ENCODE measurements at places on chromosomes 3 and 15.

DNA sequence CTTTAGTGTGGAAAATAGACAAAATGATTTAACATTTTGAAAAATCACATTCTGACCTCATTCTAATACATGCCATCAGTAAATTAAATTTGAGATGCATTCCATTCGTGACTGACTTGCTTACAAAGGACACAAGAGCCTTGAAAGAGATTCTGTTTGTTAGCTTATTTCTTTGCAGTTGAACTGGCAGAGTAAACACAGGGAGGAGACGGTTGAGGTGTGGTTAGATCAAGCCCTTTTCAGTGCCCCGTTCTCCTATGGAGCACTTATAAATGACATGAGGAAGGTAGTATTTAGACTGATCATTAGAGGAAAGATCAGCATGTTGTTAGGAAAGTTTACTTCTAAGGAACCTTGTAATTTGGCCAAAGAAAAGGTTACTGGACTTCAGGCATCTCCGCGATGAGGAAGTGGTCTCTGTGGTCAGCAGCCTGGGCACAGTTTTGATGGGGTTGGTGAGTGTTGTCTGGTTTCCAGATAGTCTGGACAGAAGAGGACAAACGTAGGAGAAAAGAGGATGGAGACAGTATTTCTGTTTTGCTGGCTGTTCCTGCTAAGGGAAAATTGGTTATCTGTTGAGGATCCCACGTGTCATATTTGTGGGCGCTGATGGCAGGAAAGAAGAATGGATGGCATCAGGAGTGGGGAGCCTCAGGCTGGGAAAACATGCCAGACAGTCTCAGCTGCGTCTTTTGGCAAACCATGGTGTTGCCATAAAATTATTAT is 328.9 kb upstream of the TBL1XR1 start:
- DNase-seq, result no peak

GRCh38 chr15:66825731-66826130 is 123.7 kb downstream of the SMAD6 start:
- DNase-seq, result no peak

GRCh38 chr3:182180654-182181385 is 469.1 kb downstream of the SOX2 start:
- DNase-seq, result no peak

- no peak for DNase-seq
Measured at GRCh38 chr15:31098491-31098917, 3.0 kb downstream of the TRPM1 start.

- DNase-seq, result no peak
Measured at GRCh38 chr3:53109891-53110771, 20.1 kb downstream of the RFT1 start.

DNA sequence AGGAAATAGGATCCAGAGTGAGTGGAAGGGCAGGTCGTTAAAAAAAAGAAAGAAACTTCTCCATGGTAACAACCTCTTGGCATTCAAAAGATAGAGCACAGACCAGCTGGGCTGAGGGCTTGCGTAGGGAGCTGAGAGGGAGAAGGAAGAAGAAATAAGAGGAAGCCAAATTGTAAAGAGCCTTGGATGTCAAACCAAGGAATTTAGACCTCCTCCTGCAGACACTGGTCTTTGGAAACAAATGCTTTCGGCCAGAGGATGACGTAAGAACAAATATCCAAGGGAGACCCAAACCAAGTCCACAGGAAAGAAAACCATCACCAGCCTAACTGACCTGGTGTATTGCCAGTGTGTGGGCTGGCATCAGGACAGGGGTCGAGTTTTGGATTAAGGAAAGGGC is 155.2 kb downstream of the UACA start:
- DNase-seq, result no peak

- no peak for DNase-seq
Measured at GRCh38 chr15:85646538-85647091, 148.1 kb downstream of the KLHL25 start.

DNA sequence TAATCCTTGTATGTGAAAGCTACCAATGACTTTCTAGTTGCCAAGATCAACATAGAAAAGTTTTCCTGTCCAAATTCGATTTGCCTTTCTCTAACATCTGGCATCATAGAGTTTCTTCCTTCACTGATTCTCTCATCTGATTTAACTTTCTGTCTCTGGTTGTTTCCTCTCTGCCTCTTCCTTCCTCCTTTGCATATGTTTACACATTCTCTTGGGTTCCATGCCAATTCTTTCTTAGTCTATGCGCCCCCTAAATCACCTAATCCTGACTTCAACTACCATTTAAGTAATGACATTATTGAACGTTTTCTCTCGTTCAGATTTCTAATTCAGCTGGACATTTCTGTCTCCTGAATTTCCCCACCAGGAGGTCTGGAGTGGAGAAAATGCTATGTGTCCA is 561.9 kb upstream of the TGFBR2 start:
- no peak for DNase-seq

DNA sequence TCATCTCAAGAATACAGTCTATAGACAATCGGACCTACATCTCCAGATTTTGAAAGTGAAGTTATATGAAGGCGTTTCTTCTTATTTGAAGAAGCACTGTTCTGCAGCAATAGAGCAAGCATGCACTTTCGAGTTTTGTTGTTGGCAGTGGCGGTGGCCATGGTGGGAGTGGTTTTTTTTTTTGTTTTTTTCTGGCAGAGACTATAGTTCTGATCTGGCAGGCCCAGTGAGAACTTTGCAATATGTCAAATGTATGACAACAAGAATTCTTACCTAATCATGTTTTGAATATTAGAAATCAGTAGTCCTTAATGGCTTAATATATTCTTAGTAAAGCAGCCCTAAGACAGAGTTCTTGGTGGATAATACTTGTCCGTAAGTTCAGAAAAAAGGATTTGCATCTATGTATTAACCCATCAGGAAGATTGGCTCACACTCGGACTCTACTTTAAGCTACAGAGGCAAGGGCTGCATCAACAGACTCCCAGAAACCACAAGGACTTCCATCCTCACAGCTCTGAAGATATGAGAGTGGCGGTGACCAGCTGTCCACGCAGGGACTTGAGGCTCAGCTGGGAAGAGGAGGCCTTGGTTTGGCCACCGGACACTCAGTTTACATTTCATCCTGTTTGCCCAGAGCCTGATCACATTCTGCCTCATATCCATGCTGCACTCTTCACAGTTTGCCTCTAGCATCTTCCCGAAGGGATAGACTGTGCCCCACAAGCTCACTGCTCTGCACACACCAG is 124.1 kb upstream of the THBS1 start:
- no peak for DNase-seq

DNA sequence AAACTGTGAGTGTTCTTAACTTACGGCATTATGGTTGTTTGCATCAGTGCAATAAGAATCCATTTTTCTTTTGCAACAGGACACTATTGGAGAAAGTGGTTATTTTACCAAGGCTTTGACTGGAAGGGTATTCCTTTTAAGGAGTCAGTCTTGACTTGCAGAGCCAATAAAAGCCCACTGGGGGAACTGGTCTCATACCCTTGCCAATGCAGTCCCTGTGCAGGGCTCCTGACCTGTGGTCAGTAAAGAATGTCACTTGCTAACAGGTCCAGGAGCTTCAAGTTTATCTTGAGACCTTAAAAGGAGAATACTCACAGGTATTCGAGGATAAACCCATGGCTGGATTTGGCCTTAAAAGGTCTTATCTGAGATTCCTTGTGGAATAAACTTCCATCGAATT is 227.8 kb upstream of the GBE1 start:
- DNase-seq, result no peak

DNA sequence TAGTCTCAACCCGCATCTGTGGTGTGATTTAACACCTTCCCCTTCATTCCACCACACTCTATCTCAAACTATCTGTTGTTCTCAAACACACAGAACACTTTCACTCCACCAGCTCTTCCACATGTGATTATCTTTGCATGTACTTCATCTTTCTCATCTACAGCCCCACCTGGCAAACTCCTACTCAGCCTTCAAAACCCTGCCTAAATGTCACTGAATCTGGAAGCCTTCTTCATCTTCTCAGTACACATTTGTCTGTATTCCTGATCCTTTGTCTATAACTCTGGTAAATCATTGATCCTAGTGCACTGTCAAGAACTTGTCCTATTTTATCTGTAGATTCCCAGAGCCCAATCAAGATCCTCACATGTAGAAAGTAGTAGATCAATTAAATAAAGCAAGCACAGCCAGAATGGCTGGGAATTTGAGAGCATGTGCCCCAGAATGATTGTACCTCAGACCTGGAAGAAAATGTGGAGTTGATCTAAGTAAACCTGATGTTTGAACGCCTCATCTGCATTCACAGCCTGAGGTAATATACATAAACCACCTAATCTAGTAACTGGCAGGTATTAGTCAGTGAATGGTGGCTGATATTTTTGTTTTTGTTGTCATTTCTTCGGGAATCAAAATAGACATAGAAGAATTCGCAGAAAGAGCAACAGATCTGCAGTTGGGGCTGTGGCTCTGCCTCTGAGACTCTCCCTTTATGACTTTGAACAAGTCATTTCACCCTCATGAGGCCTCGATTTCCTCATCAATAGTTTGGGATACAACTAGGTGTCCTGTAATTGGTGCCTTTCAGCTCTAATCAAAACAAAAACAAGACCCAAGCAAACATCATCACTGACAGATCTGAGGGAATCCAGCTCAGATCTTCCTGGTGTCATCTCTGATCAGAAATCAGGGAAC is 28.0 kb upstream of the MAGEF1 start:
- no peak for DNase-seq

GRCh38 chr3:197137751-197138150 is 108.1 kb upstream of the MELTF start:
- DNase-seq, result no peak

DNA sequence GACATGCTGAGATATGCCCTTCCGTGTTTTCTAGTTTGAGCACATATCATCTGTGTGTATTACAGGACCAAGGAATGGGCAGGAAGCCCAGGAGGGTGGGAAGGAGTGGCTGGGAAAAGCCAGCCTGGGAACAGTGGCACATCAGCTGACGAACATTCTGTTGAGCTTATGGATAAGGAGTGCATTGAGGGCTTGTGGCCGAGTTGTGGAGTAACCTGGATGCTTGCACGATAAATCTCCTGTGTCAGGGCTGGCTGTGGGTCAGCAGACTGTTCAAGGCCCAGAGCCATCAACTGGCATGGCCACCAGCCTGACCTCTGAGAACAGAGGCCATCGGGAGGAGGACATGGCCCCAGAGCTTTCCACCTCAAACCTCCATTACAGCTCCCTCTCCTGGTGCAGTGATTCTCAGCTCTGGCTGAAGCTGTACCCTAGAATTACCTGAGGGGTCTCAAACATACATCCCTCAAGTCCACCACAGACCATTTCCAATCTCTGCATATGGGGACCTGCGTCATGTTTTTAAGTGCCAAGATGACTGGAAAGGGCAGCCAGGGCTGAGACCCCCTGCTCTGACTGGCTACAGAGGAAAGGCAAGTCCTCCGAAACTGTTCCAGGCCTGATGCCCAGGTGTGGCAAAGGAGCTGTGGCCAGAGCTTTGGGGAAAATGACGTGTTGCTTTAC is 4.8 kb upstream of the VILL start:
- DNase-seq, result no peak

DNA sequence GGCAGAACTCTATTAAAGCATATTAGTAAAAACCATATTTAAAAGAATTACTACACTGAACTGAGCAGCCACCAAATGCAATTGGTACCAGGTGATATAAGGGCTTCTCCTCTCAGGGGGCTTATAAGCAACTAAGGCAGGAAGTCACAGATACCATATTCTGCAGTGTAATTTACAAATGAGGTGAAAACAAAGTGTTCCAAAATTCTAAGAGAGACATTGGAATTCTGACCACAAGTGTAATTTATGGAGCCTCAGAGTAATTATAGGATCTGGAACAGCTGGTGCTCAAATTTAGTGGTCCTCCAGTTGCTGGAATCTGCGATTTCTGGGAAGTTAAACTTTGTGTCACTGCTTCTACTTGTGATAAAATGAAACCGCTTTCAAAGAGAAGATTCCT is 3.1 kb upstream of the NR1I2 start:
- no peak for DNase-seq

DNA sequence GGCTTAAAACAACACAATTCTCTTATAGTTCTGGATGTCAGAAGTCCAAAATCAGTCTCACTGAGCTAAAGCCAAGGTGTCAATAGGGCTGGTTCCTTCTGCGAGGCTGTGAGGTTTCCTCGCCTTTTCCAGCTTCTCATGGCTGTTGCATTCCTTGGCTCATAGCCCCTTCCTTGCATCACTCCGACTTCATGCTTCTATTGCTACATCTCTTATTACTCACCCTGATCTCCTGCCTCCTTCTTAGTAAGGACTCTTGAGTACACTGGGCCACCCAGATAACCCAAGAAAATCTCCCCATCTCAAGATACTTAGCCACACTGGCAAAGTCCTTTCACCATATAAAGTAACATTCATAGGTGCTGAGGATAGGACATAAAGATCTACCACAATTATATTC is 193.9 kb downstream of the ADAMTS17 start:
- no peak for DNase-seq

DNA sequence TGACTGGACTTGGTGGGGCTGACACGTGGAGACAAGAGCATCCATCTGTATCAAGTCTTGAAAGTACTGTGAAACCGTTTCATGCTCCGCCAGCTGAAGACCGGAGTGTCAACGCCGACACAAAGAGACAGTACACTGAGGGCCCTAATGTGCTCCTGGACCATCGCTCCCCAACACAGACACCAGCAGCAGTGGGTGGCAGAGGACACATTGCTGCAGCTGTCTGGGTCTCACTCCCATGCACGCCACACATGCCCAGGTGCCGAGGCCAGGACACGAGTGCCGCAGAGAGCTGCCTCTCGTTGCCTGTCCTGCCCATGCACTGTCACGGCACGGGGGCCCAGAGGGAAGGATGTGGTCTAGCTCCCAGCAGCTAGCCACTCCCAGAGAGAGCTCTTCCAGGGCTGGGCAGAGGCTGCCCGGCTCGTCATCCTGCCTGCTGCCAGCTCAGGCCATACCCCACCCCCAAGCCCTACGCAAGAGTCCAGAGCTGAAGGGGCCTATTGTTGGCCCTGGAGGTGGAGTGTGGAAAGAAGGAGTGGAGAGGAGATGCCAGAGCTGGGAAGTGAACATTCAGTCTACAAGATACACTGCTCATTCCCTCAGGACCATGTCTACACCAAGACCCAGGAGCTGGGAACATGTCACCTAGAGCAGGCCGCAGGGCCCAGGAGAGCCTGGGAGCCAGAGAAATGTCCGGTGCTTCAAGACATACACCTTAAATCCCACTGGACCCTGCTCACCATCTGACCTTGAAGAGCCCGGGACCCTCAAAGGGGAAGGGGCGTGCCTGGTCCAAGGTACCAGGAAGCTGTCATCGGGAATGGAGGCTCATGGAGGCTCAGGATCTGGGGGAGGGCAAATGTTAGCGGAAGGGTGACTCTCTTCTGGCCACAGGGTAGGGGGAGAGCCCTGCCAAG is 7.7 kb downstream of the TNK2 start:
- DNase-seq, result no peak

Data from thymus (tissue), 14 donors.